GM10248 (cell line): ENCODE measurements at places on chromosomes 7 and 10.

DNA sequence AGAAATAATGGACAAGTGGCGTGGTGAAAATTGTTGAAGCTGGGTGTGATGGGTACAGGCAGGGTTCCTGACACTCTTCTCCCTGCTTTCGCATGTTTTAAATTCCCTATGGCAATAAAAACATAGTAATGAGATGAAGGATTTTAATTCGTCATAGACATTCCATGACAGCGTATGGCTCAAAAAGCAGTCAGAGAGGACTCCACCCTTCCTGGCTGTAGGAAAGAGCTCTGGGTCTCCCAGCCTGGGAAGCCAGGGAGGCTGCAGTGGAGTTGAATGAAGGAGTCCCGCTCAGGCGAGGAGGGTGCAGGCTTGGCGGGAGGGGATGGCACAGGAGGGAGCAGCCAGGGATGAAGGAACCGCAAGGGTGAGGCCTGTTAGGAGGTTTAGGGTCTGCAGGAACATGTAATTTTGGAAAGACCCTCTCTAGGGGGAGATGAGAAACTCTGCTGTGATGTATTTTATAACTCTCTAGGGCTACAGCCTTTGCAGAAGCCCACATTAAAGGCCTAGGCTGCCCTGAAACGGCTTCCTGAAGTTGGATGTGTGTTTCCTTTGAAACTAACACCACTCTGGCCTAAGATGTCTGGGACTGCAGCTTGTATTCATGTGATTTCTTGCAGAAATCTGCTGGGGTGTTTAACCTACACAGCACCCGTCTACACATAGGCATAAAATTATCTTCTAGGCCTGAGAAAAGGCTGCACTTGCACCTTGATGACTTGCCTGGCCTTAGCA is 7.6 kb upstream of the LARP4B start:
- DNase-seq, result no peak

- DNase-seq, result no peak
These were observed 14.1 kb upstream of the CRCP start for GRCh38 chr7:66100408-66101050.

- no peak for DNase-seq
These were observed 87.7 kb upstream of the PRKCQ start for GRCh38 chr10:6667679-6668270.

DNA sequence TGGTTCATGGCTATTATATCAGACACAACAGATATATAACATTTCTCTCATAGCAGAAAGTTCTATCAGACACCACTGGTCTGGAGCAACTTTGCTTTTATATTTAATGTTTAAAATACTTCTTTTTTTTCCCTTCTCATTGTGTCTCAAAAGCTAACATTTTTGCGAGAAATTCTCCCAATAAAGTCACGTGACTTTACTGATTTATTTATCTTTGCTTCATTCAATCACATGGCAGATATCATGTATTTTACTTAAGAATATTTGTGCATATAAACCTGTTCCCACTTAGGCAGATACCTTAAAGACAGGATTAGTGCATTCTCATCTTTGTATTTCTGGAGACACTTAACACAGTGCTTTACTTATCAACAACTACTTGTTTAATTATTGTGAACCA is 1093.1 kb upstream of the LRRN3 start:
- no peak for DNase-seq

DNA sequence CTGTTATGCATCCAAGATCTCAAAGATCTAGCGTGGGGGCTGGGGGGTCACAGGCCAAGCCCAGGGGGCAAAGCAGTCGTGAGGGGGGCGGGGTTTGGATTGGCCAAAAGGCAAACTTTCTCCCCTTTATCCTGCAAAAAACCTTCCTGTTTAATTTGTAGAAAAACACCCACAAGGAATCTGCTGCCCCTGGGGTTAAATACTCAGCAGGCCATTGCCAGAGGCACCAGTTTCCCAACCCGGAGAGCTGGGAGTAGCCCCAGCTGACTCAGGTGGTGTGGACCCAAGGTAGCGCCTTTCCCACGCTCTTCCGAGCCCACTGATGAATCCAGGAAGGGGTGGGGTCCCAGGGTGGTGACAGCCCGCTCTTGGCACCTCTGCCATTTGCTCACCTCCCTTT is 21.4 kb downstream of the KCP start:
- no peak for DNase-seq

DNA sequence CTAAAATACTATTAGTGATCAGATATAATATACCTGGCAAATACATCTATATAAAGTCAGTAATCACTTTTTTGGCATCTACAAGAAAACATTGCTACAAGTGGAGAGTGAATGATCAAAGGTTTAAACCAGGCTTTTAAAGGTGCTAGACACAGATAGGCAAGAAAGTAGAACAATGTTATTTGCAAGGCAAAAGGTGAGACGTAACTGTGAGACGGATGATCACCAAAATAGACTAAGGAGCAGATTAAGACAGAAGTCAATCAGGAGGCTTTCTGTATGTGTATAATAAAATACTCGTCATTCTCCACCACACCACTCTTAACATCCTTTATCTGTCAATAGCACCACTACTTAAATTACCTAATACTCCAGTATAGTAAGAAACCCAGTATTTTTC is 8.3 kb downstream of the ANXA7 start:
- no peak for DNase-seq
